ENCODE measurements at places on chromosomes 3 and 15.

GRCh38 chr3:19216669-19217337 lies 68.5 kb downstream of the KCNH8 start:
- no peak for DNase-seq

GRCh38 chr15:74039656-74040010 lies 42.7 kb downstream of the GOLGA6A start:
- no peak for DNase-seq

GRCh38 chr3:58478781-58479180 lies 13.1 kb upstream of the KCTD6 start:
- DNase-seq, result no peak

GRCh38 chr15:45451265-45451664 lies 71.3 kb downstream of the SLC30A4 start:
- DNase-seq, result no peak

GRCh38 chr15:60993008-60993407 lies 236.1 kb downstream of the RORA start:
- no peak for DNase-seq

DNA sequence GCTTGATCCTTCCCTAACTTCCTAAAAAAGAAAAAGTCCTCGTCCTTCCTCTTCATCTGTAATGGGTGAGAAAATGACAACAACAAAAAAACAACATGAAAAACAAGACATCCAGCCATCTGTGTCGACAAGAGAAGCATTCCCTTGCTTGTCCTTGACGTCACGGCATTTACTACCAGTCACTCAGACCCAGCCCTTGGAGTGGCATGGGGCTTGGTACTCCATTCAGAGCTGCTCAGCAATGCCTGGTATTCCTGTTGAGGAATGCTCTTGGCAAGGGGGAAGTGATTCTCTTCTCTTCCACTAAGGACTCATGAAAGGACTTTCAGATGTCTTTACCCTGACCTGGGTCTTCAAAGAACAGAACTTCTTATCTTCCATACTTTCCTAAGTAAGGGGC lies 339.7 kb upstream of the RASGRP1 start:
- no peak for DNase-seq

DNA sequence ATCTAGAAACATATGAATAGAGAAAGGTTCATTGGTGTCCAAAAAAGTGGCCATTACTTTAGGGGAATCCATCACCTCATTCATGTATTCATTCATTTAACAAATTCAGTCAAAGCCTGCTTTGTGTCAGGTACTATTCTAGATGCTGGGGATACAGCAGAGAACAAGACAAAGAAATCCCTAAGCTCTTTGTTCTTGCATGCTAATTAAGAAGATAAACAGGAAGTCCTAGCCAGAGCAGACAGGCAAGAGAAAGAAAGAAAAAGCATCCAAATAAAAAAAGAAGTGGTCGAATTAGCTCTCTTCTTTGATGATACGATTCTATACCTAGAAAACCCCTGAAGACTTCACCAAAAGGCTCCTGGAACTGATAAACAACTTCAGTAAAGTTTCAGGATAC lies 12.4 kb upstream of the ZMAT3 start:
- no peak for DNase-seq

GRCh38 chr15:64100958-64101357 lies 5.2 kb downstream of the SNX1 start:
- DNase-seq, result no peak

DNA sequence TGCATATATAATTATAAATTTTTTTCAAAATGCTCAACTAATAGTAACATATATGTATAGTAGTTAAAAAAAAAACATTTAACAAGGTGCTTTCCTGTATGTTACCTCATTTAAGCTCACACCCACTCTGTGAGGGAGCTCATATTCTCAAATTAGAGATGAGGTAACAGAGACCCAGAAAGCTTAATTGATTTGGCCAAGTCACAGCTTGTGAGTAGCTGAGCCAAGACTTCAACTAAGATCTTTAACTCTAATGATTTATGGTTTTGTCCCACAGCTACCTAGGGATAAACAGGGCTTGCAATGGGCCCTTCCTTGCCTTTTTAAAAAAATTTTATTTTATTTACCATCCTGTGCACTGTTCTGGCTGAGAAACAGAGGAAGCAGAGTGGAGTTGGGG lies 230.0 kb upstream of the GOLIM4 start:
- no peak for DNase-seq

DNA sequence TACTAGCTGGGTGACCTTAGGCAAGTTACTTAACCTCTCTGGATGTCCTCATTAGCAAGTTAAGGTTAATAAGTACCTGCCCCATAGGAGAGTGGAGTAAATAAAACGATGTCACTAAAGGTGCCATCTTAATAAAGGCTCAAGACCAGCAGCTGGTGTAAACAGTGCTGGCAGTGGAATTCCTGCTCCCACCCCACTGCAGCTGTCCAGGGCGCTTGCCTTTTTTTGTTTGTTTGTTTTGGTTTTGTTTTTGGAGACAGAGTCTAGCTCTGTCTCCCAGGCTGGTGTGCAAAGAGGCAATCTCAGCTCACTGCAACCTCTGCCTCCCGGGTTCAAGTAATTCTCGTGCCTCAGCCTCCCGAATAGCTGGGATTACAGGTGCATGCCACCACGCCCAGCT lies 28.9 kb downstream of the IDH3A start:
- DNase-seq, result no peak

DNA sequence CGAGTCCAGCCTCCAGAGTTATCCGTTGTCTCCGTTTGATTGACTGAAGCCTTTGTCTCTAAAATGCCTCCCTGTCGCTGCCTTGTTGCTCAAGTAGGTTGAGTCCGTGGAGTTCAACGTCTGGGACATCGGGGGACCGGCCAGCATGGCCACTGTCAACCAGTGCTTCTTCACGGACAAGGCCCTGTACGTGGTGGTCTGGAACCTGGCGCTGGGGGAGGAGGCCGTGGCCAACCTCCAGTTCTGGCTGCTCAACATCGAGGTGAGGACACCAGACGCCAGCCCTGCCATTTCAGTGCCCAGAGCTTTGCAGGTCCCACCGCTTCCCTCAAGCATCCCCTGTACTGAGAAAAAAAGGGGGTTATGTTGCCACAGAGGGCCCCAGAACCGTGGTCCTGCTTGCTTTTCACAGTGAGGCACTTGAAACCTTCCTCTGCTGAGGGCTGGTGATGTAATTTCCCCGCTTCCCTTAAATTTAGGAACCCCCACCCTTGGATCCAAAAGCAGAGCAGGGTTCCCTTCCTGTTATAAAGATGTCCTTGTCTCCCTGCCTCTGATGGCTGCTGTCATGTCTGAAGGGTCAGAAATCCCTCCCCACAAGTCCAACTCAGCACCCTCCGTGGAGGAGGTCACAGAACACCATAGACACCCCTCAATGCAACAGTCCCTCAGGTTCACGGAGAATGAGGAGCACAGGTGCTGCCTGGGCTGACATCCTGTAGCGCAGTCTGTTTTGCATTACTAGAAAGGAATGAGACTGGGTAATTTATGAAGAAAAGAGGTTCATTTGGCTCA lies 105.7 kb downstream of the LRRK1 start:
- DNase-seq, result no peak

DNA sequence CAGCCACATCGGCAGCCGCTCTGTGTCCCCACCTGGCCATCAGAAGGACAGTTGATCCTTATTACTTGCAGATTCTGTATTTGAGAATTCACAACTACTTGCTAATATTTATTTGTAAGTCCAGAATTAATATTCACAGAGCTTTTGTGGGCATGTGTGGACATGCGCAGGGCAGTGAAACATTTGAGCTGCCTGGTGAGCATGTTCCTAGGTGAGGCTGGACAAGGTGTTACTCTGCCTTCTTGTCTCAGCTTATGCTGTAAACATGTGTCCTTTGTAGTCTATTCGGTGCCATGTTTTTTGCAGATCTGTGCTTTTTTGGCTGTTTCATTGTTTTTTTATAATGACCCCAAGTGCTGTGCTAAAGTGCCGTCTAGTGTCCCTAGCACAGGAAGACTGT lies 15.6 kb downstream of the FAH start:
- no peak for DNase-seq

- DNase-seq, result no peak
These were observed 3.4 kb upstream of the SKOR1 start for GRCh38 chr15:67821784-67822440.

GRCh38 chr3:102826636-102827035 lies 391.8 kb downstream of the ZPLD1 start:
- no peak for DNase-seq

GRCh38 chr15:31062310-31062847 lies 39.1 kb downstream of the TRPM1 start:
- no peak for DNase-seq

GRCh38 chr3:45682311-45682710 lies 6.9 kb upstream of the SACM1L start:
- no peak for DNase-seq

DNA sequence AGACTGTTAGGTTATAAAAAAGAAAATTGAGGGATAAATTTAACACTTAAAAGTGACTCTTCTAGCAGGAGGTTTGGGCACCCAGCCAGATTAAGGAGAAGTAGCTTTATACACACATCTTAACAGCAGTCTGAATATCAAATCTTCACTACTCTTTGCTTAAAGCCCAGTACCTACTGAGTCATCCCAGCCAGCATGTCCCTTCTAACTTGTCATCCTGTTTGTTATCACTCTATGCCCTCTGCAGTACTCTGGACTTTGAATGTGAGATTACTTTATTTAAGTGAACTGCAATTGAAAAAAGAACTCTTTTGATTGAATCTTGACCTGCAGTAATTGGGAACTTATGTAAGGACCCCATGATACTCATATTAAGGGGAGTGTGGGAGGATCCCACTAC lies 77.6 kb downstream of the FHIT start:
- DNase-seq, result no peak

- DNase-seq, result no peak
These were observed 6.6 kb upstream of the SH3BP5 start for GRCh38 chr3:15339001-15339400.

GRCh38 chr15:31472636-31473384 lies 146.2 kb downstream of the KLF13 start:
- no peak for DNase-seq

- no peak for DNase-seq
These were observed 47.5 kb downstream of the ZNF609 start for GRCh38 chr15:64507845-64508244.

DNA sequence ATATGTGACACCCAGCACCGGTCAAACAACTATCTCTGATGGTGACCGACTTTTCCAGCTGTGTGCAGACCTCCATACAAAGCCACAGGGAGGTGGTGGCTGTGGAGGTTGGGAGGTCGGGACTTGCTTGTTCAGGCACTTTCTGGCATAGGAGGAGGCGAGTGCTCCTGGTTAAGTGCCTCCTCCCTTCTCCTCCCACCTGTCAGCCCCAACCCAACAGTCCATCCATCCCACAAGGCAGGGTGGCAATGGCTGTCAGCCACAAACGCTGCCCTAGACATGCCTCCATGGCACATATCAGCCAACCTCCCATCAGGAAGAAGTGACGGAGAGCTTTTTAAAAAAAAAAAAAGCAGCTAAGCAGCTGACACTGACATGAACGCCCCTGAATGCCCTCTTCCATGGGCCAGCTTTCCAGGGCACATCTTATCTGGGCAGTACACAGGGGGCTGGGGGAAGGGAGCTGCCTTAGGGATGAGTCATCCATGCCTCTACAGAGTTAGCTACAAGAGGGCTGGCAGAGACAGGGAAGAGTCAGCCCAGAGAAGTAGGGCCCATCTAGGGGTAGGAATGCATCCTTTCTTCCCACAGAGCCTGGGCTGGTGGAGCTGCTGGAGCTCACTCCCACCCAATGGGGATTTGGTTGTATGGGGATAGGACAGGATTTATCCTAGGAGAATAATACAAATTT lies 41.2 kb downstream of the CCDC12 start:
- DNase-seq, result no peak

DNA sequence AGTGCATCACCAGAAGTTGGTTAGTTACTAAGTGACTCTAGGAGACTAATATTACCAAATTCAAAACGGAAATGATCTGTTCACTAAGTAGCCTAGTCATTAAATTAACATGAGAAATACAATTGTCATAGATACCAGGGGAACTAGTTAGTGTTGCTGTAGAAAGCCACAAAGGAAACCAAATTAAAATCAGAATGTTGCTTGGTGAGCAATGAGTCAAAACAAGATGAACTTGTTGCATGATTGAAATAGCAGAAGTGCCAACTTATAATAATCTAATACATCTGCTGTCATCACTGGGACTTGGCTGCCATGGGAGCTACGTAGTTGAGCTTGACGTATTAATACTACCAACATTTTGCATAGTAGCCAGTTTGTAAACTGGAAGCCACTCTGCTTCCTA lies 458.1 kb downstream of the DIPK2A start:
- DNase-seq, result no peak

DNA sequence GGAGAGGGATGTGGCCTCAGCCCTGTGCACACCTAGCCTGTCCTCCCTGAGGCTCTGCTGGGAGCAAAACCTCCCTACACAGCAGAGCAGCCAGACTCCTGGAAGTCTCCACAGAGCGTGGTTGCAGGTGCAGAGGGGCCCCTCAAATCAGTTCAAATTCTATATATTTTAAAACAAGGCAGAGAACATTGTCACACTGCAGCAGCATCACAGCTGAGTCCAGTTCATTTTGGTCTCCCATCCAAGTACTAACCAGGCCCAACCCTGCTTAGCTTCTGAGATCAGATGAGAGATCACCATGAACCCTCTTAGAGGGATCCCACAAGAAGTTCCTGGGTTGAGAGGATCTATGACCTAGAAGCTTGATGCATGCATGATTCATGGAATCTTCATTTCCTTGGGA lies 331.0 kb upstream of the RGMA start:
- DNase-seq, result no peak

DNA sequence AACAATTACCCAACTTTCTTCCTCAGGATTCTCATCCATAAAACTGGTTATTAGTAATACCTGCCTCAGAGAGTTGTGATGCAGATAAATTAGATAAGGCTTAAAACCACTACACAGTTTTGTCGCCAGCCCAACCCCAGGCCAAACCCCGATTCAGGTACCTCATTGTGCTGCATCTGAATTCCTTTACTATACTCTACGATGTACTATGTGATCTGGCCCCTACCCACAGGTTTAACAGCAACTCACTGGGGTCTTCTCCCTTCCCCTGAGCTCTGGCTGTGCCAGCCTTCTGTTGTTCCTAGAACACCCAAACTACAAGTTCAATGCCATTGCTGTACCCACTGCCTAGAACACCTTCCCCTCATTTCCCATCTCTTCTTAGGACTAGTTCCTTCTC lies 64.6 kb downstream of the MYO5A start:
- DNase-seq, result no peak

DNA sequence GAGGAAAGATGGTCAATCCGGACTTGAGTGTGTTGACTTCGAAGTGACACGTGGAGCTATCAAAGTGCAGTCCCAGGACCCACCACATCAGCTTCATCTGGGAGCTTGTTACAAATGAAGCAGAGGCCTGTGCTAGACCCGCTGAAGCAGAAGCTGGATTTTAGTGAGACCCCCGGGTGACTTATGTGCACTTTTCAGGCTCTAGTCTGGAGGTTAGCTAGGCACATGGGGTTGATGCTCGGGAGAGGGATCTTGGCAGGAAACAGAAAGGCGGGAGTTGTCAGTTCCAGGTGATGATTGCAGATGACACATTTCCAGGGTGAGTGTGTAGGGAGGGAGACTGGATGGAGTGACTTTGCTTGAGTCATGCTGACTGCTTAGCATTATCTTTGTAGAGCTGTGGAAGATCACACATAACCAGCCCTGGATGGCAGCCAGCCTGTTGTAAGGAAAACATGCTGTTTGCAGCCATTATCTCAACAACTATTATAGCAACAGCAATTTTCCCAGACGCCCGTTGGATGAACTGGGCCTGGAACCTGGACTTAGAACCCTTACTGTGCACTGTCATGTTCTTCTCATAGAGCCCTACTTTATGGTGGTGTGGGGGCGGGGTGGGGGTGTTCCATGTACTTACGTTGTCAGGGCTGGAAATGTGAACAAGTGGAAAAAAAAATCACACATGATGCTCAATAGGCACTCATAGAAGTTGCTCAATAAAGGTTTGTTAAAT lies 122.4 kb downstream of the THSD4 start:
- no peak for DNase-seq

- no peak for DNase-seq
These were observed 285.3 kb upstream of the GADL1 start for GRCh38 chr3:31179768-31180167.
